Femur (tissue), 1 donor: ENCODE measurements at places on chromosomes 1 and 21.

- DNase-seq = no peak
Measured at GRCh38 chr21:42546433-42546832, 32.8 kb downstream of the SLC37A1 start.

DNA sequence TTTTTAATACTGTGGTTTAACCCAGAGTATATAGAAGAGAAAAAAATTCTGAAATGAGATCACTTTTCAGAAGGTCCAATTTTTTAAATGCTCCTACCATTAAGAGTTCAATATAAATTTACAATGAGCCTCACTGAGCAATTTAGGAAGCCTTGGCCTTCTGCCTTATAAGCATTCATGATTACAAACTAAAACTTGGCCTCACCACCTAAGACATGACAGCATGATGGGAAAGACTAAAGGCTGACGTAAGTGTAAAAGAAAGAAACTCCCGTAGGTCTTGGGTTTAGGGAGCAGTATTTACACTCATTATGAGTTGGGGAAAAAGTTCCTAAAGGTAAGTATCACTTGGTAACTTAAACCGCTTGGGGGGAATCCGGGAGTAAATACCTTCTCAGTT, 70.7 kb upstream of the ESRRG start:
- peak; percentile 21 for DNase-seq

GRCh38 chr21:44548922-44549321, 2.4 kb downstream of the KRTAP10-2 start:
- no peak for DNase-seq

- no peak for DNase-seq
Measured at GRCh38 chr1:178806665-178807300, 64.1 kb downstream of the ANGPTL1 start.

DNA sequence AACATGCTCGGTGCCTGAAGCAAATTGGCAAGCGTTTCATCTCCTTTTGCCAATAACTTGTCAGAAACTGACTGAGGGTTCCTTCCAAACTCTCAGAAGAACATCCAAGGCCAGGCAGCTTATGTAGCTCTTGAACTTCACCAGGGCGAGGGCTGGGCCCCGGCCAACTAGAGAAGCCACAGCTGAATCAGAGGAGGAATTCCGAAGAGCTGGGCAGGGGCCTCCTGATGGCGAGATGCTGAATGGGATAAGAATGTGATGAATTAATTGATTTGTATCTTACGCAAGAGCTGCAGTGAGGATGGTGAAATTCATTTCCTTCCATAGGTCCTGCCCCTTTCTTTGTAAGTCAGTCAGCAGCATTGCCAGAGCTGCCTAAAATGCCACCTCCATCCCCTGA, 345.8 kb downstream of the KIF26B start:
- no peak for DNase-seq

DNA sequence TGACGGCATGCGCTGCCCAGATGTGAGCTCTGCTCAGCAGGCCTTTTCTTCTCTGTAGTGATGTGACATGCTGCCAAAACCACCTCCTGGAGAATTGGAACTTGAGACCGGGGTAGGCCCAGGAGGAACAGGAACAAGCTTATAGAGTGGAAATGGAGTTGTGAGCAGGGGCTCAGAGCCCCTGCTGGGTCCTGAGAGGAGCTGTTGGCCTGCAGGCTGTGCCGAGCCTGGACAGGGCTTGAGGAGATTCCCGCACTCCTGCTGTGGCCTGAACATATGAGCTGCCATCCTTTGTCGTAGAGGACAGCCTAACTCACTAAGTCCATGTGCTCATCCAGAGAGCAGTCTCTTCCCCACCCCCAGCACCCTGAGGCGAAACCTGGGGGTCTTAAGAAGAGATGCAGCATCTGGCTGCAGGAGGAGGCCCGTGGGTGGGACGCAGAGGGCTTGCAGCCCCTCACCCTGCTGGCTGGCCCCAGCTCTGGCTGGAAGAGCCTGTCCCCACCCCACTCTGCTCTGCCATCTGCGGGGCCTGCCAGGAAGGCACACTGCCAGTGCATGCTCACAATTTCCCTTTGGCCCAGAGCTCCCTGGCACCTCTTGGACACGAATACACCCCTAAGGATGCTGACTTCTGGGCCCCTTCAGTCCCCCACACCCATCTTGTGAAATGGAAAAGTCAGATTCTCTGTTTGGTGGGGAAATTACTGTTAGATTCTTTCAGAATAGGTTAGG, 42.5 kb downstream of the PTPRF start:
- DNase-seq = no peak

GRCh38 chr1:191869790-191870312, 288.4 kb upstream of the RGS18 start:
- DNase-seq = no peak

GRCh38 chr1:161838362-161838761, 72.2 kb downstream of the ATF6 start:
- DNase-seq = no peak

DNA sequence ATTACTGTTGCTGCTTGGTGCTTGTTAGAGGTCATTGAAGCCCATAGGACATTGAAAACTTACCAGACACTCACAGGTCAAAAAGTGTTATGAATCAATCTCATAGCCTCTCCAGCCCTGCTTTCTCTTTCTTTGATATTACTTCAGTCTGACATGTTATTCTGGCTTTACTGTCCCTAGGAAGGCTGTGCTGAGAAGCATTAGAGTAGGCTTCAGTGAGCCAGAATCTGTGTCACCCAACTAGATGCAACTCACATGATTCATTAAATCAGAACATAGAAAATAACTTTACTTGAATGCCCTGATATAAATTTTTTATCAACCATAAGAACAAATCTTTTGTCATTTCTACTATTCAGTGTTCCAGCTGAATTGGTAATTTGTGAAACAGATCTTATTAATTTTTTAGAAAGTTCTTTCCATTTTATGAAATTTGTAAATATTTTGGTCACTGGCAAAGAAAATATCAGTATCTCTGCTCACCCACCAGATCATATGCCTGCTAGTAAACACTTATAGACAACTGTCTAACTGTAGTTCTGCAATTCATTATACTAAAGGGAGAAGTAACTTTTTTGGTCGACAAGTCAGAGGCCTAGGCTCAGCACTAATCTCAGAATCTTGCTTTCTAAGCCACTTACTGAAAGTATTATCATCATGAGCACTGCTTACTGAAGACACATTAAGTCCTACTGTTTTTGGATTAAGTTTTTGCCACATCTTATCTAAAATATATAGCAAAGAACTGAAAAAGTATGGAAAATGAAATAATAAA, 48.2 kb downstream of the RPAP2 start:
- DNase-seq = no peak

DNA sequence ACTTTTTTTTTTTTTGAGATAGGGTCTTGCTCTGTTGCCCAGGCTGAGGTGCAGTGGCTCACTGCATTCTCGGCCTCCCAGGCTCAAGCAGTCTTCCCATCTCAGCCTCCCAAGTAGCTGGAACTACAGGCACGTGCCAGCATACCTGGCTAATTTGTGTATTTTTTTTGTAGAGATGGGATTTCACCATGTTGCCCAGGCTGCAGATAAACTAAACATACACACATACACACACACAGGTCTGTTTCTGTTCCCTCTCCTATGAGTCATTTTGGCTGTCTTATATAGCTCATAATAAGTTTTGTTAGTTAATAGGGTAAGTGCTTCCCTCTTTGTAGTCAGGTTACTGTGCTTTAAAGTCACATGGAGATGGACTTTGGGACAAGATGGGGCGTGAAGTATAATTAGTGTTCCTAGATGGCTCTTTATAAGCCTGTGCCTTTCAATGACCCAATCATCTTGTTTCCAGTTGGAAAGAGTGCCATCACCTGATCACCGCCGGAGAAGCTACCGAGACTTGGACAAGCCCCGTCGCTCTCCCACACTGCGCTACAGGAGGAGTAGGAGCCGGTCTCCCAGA, 9.1 kb downstream of the PRPF38A start:
- DNase-seq = no peak

DNA sequence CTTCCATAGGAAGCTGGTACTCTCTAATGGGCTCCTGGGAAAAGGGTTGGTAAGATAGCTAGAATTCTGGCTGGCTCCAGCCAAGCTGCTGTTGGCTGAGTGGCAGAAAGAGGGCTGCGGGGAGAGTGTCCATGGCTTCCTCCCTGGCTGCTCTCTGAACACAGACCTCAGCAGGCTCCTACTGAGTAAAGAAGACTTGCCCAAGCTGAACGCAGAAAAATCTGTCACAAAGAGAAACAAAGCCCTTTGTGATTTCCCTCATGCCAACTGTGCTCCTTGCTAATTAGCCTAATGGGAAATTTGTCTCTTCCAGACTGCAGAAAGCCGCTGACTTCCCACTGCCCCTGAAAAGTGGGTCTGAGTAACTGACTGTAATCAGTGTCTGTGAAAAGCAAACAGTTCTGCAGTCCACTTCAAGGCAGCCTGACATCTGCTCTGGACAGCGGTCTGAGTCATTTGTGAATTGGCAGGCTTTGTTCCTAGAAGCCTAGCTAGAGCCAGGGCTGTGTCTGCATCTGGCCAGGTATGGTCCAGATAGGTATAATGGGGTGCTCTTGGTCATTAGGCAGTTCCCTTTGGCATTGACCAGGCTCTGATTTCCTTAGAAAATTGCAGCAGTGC, 282.8 kb downstream of the ZNF648 start:
- DNase-seq = no peak

GRCh38 chr1:150973836-150974579, 627 bp downstream of the CERS2 start:
- DNase-seq = peak; percentile 53

DNA sequence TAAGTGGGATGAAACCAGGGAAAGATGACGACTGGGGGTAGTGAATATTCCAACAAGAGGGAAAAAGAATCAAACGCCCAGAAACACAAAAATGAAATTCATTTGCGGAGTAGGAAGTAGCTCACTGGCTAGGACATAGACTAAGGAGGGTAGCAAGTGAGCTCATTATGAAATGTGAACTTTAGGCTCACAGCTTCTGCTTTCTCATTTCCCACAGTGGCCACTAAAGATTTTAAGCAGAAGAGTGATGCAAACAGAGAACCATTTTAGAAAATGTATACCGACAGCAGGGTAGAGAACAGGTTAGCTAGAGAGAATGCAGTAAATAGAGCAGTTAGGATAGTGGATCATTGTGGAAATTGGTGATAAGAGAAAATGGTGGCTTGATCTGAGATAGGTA, 3.5 kb downstream of the CD48 start:
- DNase-seq = no peak

- peak; percentile 85 for DNase-seq
Measured at GRCh38 chr1:206445116-206445515, 25.2 kb upstream of the IKBKE start.

GRCh38 chr1:115929881-115930280, 46.4 kb upstream of the SLC22A15 start:
- DNase-seq = peak; percentile 35

DNA sequence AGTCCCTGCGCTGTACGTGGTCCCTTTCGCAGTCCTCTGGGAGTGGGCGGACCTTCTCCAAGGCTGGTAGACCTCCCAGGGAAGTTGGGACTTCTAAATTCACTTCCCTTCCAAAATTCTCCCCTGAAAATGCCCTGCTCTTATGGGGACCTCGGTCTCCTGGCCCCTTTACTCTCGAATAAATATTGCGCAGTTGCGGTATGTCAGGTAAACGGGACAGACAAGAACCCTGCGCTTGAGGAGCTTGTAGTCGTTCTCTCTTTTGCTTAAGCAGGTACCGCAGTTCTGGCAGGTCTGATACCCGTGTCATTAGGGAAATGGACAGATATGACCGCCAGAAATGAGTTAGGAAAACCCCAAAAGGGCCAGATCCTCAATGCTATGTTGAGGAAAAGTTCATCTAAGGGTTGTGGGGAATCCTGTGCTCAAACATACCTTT, 561 bp downstream of the KIF2C start:
- DNase-seq = no peak

DNA sequence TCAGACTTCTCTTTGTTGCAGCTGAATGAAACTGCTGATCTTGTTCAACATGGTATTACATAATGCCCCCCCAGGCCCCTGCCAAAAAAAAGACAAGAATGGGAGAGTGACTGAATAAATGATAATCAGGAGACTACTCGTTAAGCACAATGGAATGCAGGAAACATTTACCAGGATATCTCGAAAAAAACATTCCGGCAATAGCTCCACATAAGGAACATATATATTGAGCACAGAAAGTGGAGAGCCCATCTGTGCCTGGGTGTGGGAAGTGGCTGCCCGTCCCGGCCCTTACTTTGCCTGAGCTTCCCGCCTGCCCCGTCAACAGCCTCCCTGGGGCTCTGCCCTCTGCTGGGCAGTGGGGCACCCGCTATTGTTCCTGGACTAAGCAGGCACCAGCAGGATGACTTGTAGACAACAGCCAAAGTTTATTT, 13.3 kb downstream of the TRIM11 start:
- DNase-seq = peak; percentile 18

GRCh38 chr1:168499688-168500049, 44.1 kb downstream of the XCL2 start:
- DNase-seq = no peak
